Activated CD8-positive, alpha-beta memory T cell treated with anti-CD3 and anti-CD28 coated beads for 1 hour (primary cell): ENCODE measurements at places on chromosomes 13 and 19.

DNA sequence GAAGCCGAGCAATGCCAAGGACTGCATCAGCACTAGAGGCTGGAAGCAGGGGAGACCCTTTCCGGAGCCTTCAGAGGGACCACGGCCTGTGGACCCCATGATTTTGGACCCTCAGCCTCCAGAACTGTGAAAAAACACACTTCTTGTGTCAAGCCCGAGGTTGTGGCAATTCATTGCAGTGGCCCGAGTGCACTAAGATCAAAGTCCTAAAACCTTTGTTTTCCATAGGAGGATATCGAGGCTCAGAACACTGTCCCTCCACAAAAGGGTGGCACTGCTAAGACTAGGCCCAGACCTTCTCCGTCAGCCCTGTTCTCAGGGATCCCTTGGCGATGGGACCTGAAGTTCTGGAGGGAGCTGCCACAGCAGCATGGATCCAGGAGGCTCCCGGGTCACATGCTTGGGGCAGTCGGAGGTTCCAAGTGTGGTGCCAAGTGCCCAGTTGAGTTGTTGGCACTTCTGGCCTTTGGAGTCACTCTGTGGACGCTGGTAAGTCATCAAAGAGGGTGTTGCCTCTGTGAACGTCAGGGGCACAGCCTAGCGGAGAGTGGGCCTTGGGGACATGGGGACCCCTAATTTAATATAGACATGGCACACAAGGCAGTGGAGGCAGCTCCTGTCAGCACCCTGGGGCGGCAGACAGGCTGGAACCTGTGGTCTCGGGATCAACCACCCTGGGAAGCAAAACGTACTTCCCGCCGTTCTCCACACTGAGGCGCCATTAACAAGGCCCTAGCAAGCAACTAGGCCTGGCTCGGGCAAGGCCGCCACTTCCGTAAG is 199.2 kb downstream of the COL4A1 start:
- no peak for DNase-seq

- DNase-seq, result no peak
Observed at GRCh38 chr19:2462635-2463421, 6.1 kb upstream of the LMNB2 start.

- no peak for DNase-seq
Observed at GRCh38 chr13:97202761-97203160, 19.4 kb upstream of the MBNL2 start.

DNA sequence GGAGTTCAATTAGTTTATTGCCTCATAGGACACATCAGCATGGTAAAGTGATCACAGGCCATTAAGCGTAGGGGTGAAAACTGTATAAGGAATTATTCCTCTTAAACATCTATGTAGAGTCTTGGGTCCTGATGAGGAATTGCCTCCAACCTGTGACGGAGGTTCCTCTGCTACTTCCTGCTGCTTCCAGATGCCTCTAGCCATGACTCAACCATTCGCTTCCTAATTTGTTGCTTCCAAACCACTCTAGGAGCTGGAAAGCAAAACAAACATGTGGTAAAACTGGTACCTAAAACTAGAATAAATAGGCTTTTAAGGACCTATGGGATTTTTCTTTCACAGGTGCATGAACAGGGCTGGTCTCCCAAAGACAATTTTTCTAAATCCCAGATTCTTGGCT is 253.8 kb downstream of the KLF12 start:
- no peak for DNase-seq

DNA sequence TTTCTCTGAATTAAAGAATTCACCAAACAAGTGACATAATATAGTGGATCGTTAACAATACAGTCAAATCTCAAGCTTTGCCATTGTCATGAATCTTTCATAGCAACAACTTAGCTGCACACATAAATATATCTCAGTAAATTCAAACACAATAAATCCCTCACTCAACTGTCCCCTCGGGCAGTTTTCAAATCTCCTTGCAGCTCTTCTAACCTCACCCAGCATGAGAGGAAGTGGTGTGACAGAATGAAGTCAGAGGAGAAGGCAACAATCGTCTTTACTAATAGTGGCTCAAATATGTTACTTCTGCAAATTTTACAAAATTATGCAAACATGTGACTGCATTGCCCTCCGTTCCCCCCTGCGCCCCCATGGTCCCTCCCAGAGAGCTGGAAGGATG is 148.2 kb downstream of the RAP2A start:
- DNase-seq, result no peak

GRCh38 chr19:51821456-51821855 is 26.5 kb downstream of the FPR3 start:
- no peak for DNase-seq

DNA sequence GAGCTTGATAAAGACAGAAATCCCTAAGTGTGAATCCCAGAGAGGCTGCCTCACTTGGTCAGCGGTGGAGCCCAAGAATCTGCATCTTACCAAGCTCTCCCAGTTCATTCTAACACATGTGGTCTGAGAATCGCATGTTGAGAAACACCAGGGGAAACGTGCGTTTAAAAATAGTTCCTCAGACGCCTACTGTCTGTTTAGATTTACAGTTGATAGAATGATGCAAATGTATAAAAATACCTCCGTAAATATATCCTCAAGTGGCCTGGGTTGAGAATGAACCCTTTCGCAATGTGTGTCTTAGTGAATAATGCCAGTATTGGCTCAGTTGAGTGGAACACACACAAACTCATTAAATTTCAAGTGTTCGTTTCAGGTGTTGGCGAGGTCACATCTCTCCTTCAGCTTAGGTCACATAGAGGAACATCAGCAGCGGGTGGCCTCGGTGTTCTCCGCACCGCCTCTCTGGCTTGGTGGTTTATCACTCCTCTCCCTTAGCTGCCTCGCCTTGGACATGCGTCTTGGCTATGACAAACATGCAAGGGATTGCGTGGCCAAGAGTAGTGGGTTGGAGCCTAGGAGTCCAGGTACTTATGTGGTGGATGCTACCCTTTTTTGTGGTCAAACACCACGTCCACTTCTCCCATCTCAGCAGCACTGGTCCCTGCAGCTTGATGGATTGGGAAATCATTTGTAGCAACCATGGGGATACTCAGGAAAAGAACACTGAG is 117.6 kb upstream of the SPATA13 start:
- no peak for DNase-seq

GRCh38 chr13:101283782-101284181 is 132.5 kb downstream of the NALCN start:
- no peak for DNase-seq

- no peak for DNase-seq
Observed at GRCh38 chr19:50046649-50047503, 21.1 kb downstream of the ZNF473 start.

DNA sequence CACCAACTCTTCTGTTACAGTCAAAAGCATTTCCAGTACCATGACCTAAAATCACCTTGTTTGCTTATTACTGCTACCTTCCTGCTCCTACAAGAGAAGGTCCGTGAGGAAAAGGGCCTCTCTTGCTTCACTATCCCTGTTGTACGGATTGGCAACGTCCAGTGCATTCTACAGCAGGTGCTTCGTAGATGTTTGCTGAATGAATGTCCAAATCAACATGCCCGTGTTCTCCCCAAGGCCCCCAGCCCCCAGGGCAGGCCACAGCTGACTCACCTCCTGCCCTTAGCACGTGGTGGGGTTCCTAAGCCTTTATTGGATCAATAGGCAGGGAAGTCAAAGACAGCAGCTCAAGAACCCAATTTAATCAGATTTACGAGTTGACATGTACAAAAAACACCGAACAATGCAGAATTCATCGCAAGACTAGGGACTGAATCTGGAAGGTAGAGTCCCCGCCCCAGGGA is 5.5 kb upstream of the NAPA start:
- no peak for DNase-seq

GRCh38 chr19:7787141-7787540 is 24.1 kb downstream of the CLEC4M start:
- no peak for DNase-seq

- no peak for DNase-seq
Observed at GRCh38 chr13:105569816-105570215, 965.6 kb downstream of the EFNB2 start.

DNA sequence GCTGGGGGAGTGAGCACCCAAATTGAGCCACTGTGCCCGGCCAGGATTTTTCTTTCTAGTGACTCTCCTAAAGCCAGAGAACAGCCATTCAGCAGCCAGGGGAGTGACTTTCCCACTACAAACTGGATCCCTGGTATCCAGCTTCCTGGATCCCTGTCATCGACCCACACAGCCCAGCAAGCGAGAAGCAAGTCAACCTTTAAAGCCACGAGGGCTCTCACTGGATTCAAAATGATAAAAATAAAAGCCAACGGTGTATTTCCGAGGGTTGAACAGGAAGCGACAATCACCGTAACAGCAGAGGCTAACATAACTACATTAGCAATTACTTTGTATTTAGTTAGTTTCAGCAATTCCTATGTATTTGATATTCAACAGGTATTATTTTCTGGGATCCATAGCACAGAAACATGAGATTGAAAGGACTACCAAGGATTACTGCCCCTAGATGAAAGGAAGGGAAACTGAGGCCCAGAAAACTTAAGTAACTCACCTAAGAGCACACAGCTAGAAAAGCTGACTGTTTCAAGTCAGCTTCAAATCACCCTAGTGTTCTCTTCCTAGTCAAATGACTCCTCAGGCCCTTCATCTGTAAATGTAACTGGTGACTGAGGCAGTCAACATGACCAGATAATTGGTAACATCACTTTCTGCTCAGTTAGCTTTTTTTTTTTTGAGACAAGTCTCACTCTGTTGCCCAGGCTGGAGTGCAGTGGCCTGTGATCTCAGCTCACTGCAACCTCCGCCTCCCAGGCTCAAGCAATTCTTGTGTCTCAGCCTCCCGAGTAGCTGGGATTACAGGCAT is 2.7 kb downstream of the RFX1 start:
- DNase-seq, result no peak

DNA sequence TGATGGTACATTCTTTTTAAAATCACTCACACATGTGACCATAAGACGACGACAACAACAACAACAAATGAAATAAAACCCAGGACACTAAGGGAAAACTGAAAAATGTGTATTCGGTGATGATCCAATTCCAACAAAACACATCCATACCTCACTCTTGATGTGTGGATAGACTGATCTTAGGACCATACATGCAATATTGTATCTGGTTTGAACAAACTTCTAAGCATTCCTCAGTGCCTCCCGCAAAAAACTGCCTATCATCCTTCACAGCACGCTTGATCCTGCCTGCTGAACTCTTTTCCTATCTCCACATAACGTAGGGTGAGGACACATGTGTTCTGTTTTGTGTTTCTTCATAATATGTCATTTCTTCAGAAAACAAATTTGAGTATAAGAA is 415.2 kb downstream of the KCTD12 start:
- no peak for DNase-seq

- DNase-seq, result no peak
Observed at GRCh38 chr13:113483081-113483480, 7.4 kb downstream of the DCUN1D2 start.

- no peak for DNase-seq
Observed at GRCh38 chr13:53901593-53901992, 873.0 kb downstream of the OLFM4 start.

GRCh38 chr13:67932991-67933390 is 702.9 kb upstream of the PCDH9 start:
- no peak for DNase-seq

GRCh38 chr19:30497034-30497433 is 124.8 kb downstream of the ZNF536 start:
- DNase-seq, result no peak

- no peak for DNase-seq
Observed at GRCh38 chr13:78611040-78611439, 7.7 kb upstream of the POU4F1 start.

DNA sequence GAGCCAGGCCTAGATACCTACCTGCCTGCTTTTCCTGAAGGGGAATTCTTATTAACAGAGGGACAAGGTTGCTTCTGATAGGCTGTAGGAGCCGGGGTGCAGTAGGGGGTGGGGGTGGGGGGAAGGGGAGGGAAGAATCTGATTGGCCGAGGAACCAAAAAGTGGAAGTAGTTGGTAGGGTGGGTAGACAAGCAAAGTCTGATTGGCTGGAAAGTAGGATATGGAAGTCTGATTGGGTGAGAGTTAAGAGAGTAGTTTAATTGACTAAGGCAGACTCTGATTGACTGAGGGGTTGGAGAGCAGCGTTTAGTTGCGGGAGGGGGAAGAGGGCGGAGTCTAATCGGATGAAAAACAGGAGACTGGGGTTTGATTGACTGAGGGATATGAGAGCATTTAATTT is 9.4 kb upstream of the CYP4F22 start:
- no peak for DNase-seq

GRCh38 chr13:76335463-76335862 is 550.7 kb downstream of the KCTD12 start:
- no peak for DNase-seq

DNA sequence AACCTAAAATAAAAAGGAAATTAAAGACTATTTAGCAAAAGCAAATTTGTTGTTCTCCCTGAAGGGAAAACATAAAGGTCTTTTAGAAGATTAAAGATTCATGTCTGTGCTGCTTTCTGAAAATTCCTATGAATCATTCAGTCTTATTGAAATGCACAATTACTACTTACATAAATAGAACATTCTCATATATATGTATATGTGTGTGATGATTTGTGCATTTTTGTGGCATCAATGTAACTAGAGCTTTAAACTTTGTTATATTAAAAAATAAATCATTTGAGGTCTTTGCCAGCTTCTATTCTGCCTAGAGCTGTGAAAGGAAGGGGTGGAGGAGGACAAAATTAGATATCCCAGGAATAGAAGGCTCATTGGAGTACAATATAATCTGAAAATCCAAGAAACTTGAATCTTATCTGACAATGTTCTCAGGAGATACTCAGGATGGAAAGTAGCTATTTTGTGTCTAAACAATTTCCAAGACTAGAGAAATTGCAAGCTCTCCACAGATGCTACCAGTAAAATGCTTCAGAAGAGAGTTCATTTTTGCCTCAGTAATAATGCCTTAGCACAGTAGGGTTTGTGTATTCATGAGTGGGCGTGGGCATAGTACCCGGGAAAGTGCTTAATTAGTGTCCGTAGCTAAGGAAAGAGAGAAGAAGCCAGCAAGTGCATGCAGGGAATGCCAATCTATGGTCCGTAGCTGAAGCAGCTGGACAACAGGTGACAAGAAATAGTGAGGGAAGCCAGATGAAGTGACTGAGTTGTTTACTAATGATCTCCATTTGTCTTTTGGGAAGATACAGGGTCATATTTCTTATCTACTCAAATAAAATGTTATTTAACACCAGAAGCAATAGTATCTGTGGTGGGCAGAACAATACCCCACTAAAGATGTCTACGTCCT is 395.5 kb upstream of the NBEA start:
- no peak for DNase-seq

- no peak for DNase-seq
Observed at GRCh38 chr19:19329126-19329525, 8.5 kb downstream of the MAU2 start.

DNA sequence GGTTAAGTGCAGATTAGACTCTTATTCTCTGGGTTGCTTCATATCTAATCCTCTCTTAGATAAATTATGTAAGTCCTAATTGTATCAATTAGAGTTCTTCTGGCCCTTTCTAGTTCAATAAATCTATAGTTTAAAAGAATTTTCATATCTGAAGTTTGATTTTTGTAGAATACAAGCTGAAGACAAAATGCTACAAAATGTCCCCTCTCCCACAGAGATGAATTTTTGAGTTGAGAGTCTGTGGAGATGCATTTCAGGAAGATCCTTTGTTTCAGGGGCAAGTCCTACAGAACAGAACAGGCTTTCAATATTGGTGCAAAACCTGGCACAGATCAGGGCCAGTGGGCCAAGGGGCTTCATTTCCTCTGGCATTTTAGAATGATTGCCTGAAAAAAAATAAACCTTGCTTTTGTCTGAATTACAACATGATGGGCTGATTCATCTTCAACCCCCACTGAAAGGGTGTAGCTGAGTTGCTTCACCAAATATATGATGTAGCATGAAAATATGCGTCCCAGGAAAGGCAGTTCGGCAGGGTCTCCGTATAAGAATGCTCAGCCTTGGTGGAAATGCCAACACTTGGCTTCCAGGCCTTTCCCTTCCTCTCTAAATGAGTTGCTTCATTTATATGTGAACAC is 6.4 kb upstream of the IPO5 start:
- DNase-seq, result no peak
